ENCODE measurements at places on chromosomes 5 and 9. TPM values are rescaled to one million over a fixed set of nuclear protein-coding genes. Genes with fewer than 3 reads are reported as not detected.

DNA sequence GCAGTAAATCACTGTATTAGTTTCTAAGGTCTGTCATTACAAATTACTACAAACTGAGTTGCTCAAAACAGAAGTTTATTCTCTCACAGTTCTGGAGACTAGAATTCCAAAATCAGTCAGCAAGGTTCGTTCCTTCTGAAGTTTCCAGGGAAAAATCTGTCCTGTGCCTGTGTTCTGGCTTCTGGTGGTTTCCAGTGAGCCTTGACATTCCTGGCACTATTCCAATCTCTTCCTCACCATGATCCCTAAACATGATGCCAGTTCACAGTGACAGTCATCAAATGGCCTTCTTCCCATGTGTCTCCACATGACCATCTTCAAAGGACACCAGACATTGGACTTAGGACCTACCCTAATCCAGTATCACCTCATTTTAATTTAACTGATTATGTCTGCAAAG is 351.4 kb downstream of the PLK2 start:
- no peak for DNase-seq

HINT2 gene
- 32.1 TPM for total RNA-seq

GRCh38 chr5:35031276-35031675 is 16.5 kb downstream of the AGXT2 start:
- no peak for DNase-seq

GRCh38 chr9:20728493-20729220 is 44.6 kb downstream of the FOCAD start:
- no peak for DNase-seq

DNA sequence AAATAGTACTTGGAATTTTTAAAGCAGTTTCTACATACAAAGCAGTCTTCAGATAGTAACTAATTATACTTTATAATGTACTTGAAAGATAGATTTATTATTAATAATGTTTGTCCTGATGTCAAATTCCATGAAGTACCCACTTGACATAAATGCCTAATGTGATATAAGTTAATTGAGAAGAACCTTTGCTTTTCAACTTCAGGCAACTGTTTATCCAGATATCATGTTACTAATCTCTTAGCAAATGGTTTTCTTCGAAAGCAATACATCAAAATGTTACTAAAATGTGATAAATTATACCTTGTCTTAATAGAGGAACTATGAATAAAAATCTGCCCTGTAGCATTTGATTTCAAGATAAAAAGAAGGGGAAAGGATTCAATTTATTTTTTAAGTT is 146.8 kb upstream of the FBXL17 start:
- DNase-seq = no peak

Data from pancreas (tissue), 10 donors.